ENCODE measurements at places on chromosomes 5 and 9.

DNA sequence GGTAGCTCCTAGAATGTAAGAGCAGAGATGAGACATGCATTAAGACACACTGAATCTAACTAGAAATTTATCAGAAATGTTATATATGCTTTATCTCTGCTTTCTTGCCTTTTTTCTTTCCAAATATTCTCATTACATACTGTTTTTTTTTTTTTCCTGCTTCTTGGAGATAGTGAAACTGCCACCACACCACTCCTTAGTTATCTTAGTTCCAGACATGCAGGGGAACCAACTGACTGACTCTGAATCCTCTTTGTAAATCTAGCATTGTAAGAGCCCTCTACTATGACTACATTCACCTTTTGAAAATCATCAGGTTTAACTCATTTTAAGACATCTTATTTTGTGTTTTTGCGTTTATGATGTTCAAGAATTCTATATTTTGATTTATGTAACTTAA, 181.3 kb upstream of the ST8SIA4 start:
- DNase-seq = no peak

GRCh38 chr5:112738191-112738560, 491 bp downstream of the APC start:
- no peak for DNase-seq

DNA sequence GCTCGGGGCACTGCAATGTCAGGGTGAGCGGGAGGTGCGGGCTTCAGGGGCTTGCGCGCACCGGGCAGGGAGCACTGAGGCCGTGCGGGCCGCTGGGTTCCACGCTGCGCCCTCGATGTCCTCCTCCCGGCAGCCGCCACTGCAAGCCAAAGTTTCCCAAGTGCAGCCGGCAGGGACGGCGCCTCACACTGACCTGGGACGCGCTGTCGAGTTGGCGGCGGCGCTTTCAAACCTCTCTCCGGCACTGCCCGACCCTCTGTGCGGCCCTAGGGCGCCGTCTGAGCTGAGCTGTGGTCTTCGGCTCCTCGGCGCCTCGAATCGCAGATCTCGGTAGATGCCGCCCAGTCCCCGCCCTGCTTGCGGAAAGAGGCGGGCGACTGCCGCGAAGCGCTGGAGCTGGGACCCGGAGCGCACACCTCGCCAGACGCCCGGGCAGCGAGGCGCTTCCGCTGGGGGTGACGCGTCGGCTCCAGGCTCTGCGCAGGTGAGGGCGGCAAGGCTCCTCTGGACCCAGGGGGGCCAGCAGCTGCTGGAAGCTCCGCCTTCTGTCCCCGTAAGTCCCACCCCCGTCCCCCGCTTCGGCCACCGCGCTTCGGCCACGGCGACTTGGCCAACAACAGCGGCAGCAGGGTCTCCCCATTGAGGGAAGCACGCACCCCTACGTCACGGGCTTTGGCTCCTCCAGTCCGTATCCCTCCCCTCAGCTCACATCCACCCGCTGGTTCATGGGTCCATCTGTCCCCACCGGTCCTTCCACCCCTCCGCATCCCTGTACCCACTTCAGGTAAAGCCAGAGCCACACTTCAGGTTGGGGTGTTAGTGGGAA, at the start of gene ANKRD34B:
ANKRD34B (minus strand) TSS at position 320 of the 826 bp plus-strand sequence. CDS start 10,261 bp downstream, outside the sequence.
- DNase-seq = peak; percentile 12

DNA sequence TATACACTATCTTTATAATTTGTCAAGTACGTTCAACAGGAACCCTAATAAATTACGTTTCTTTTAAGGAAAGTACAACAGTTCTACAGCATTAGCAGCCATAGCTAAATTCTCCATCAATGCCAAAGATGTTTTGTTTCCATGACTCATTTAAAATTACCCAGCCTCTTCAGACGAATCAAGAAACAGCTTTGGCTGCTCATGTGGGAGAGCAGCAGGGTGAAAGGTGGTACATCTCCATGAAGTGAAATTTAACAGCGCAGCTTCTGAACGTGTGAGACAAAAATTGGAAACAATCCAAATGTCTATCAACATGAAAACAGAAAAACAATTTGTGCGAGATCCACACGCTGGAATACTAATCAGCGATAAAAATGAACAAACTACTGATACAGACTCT, 327.3 kb upstream of the CDH6 start:
- no peak for DNase-seq

- DNase-seq = no peak
These were observed 8.6 kb downstream of the FSTL4 start for GRCh38 chr5:133603711-133604110.

DNA sequence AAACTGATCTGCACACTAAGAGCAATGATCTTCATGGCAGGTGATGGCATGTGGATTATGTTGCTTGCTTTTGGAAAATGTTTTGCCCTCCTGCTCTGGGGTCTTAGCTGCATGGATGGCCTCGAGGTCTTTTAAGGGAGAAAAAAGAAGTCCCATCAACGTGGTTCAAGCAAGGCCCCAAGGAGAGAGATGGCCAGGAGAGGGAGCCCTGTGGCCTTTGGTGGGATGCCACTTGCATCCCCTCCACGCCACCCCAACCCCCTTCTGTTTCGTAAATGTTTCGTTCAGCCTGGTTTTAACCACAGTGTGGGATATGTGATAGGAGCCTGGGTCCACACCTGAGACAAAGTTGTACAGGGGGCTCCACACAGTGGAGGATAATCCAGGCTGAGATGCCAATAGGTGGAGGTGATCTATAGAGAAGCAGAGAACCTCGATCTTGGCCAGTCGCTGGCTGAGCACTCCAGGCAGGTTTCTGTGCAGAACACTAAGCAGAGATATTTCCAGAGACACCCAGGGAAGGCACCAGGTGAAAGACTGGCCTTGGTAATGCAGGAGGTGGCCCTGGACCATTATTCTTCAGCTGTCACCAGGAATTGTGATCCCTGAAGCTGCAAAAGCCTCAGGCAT, 25.8 kb upstream of the FRRS1L start:
- no peak for DNase-seq

- DNase-seq = no peak
These were observed 16.7 kb upstream of the LRRC70 start for GRCh38 chr5:62561896-62562295.

DNA sequence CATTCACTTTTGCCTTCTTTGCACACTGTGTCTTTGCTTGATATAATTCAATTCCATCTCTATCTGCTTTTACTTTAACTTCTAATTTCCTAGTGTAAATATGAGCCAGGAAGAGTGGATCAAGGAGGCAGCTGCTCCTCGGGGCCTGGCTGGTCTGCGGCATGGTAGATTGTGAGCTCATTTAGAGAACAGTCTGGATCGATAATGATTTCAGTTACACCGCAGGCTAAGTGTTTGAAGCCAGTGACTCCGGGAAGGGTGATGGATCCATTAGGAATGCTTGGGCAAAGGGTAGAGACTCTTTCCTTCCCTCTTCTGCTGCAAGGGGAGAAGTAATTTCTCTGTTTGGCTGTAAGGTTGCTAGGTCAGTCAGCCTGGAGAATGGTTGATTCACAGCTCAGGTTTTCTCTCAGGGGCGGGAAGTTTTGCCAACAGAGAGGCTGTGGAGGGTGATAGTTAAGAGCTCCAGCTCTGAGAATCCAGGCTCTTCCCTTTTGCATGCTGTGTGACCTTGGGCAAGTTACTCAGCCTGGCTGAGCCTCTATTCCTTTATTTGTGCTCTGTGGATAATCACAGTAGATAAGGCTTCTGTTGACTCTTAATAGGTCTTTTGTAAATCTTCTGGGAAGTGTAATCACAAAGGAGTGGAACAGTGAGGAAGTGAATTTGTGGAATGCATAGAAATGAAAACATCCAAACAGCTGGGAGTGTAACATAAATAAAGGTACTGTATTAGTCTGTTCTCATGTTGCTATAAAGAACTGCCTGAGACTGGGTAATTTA, 99.1 kb downstream of the PTTG1 start:
- DNase-seq = no peak

- no peak for DNase-seq
These were observed 89.5 kb downstream of the MAN2A1 start for GRCh38 chr5:109779036-109779735.

DNA sequence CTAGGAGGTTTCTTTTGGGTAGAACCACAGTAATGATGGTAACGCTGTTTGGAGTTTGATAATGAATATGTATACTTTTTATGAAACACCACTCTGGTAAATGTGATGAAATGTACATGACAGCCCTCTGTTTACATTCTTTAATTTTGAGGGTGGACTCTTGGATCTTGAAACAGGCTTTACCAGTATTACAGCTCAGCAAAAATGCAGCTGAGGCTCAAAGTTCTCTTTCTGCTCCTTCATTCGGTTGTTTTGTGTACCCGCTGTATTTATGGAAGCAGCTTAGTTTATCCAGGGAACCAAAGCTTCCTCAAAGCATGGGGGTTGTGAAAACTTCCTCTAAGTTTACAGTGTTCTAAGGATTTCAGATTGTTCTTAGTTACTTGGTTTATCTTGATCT, 11.1 kb downstream of the GAPVD1 start:
- DNase-seq = no peak

- DNase-seq = no peak
These were observed 32.3 kb downstream of the TSPAN17 start for GRCh38 chr5:176679365-176680225.

- no peak for DNase-seq
These were observed 33.1 kb upstream of the SPIN1 start for GRCh38 chr9:88355166-88355565.

- DNase-seq = no peak
These were observed 218.9 kb downstream of the ARL15 start for GRCh38 chr5:54091307-54092130.

- DNase-seq = no peak
These were observed 324.5 kb downstream of the GADD45G start for GRCh38 chr9:89929315-89929672.

- DNase-seq = no peak
These were observed 195.9 kb downstream of the ASTN2 start for GRCh38 chr9:117218951-117219350.

DNA sequence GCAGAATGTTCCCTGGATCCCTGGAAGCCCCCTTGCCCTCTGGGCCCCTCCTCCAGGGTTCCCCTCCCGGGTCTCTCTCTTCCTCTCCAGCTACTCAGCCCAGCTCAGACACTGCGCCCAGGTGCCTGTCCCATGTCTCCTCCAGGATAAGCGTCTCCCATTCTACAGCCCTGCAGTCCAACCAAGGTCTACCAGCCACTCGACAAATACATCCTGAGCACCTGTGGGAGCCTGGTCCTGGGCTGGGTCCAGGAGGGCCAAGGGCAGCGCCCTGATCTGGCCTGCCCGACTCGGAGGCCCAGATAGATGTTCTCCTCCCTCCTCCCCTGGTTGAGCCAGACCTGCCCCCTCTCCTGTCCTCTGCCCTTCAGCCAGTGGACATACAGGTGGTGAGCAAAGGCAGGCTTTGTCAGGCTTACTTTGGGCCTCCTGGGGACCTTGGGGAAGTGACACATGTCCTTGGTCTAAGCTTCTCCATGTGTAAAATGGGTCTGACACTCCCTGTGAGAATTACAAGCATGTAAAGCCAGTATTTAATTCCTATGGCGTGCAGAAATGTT, 1.4 kb downstream of the FLT4 start:
- DNase-seq = no peak

DNA sequence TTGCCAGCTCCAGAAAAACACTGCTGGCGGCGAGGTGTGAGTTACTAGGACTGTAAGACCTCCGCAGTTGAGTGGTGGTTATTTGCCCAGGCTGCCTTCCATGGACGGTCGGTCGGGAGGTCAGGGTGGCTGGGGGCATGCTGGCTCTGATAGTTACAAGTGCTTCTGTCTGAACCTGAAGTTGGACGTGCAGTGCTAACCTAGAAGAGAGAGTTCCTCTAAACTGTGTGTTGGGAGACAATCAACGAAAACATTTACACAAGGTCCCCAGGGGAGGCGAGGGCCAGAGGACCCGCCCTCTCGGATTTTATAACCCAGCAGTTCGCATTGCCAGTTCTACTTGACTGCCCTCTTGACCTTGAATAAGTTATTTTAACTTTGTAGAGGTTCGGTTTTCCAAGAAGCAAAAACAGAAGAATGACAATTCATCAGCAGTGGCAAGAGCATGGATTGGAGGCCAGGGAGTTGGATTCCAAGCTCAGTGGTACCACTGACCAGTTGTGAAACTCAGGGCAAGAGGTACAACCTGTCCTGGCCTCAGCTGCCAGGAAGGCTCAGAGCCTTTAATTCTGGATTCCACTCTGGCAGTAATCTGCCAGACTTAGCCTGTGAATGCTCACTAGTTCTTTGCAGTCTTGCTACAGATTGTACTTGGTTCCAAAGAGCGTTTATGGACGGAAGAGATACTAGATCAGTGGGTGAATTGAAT, 28.7 kb upstream of the PDE8B start:
- no peak for DNase-seq

DNA sequence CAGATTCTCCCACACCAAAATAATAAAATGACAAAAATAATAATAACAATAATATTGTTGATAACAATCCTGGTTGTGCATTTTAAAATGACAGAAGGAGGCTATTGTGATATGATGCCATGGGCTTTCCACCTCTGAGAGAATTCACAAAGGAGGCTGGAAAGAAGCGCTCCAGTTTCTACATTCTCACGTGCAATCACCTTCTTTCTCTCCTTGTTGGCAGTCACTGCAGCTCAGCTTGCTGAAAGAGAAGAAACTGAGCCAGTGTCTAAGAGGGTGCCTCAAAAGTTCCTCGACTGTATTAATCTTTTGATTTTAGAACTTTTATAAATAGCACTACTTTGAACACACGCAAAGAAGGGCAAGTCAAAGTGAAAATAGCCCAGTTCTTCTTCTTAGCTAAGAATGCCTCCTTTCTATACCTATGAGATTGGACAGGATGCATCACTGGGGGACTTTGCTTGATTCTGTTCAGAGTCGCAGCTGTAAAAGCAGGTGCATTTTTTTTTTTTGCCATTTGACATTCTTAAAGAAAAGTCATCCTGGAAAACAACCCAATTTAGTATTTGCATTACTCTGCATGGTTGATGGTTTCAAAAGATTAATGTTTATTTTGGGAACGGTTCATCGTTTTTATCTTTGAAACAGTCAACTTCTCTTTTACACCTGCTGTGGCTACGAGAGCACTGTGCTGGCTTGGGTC, 12.4 kb upstream of the SUB1 start:
- no peak for DNase-seq

GRCh38 chr9:79477955-79478771, 93.6 kb upstream of the TLE4 start:
- no peak for DNase-seq

GRCh38 chr5:149036168-149036567, 26.7 kb downstream of the SH3TC2 start:
- no peak for DNase-seq

- peak; percentile 19 for DNase-seq
These were observed 364.5 kb downstream of the MAN2A1 start for GRCh38 chr5:110054240-110054639.

GRCh38 chr9:34650816-34651215, 1.2 kb upstream of the IL11RA start:
- DNase-seq = no peak

GRCh38 chr5:116626272-116626723, 51.7 kb upstream of the SEMA6A start:
- DNase-seq = peak; percentile 29

Measured in NCI-H774 (cell line).